ENCODE measurements at places on chromosomes 5 and 9.

DNA sequence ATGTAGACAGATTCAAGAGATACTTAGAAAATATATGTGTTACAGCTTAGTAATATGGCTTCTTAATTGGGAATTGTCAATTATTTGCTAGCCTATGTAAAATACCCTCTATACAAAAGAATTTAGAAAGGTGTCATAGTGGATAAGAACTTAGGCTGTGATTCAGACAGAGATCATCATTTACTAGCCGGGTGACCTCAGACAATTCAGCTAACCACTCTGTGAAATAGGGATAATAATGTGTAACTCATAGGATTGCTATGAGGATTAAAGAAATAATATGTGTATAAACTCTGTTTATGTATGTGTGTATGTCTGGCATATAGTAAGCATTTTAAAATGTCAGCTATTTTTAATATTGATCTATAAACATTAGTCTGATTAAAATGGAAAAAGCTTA is 5.9 kb upstream of the LARS1 start:
- no peak for DNase-seq

DNA sequence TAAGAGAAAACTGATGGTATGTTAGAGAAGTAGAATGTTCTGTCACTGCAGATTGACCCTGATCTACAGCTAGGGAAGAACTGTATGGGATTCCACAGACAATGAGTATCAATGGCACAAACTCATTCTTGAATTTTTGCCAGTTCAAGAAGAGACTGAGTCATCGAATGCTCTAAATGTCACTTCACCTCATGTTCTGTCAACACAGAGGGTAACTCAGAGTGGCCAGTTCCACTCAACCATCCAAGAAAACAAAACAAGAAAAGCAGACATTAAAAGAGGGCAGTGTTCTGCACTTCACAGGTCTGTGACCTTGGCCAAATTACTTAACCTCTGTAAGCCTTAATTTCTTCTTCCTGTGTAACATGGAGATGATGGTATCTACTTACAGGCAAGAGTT is 132.2 kb upstream of the HMHB1 start:
- DNase-seq: no peak

DNA sequence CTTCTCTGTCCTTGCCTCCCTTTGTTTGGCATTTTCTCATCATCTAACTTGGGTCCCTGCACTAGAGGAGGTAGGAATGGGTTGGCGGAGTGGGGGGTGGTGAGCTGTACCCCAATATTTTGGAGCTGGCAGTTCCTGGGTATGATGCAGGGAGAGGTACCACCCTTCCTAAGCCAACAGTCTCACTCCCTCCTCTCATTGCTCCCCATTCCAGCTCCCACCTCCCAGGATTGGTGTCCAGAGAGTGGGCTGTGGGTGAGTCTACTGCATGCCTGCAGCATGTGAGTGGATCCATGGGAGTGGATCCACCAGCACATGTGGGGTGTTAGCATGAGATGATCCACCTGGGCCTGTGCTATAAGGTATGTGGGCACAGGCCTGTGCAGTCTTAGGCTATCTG is 22.2 kb upstream of the MYORG start:
- DNase-seq: no peak

- DNase-seq: no peak
Measured at GRCh38 chr5:165627548-165628170, 2122.2 kb downstream of the MAT2B start.

GRCh38 chr5:147085409-147085808 is 149.4 kb upstream of the STK32A start:
- no peak for DNase-seq

DNA sequence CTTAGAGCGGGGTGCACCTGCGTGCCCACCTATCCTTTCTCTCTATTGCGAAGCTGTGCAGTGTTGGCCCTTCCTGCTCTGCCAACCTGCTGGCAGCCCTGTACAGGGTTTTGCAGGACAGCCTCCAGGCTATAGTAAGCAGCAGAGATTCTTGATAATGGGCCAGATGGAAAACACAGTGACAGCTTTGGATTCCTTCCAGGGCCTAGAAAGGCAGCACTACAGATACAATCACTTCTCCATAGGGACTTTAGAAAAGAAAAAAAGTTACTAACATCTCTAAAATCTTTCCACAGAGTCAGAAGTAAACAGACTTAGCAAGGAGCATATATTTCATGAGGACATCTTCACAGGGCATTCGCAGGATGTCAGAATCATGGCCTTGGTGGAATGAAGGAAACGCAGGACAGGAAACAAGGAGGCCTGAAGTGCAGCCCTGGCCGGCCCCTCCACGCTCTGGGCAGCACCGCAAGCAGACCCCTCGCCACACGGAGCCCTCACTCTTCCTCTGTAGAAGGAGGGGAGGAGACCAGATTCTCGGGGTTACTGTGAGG is 172.1 kb upstream of the GAS1 start:
- DNase-seq: no peak

DNA sequence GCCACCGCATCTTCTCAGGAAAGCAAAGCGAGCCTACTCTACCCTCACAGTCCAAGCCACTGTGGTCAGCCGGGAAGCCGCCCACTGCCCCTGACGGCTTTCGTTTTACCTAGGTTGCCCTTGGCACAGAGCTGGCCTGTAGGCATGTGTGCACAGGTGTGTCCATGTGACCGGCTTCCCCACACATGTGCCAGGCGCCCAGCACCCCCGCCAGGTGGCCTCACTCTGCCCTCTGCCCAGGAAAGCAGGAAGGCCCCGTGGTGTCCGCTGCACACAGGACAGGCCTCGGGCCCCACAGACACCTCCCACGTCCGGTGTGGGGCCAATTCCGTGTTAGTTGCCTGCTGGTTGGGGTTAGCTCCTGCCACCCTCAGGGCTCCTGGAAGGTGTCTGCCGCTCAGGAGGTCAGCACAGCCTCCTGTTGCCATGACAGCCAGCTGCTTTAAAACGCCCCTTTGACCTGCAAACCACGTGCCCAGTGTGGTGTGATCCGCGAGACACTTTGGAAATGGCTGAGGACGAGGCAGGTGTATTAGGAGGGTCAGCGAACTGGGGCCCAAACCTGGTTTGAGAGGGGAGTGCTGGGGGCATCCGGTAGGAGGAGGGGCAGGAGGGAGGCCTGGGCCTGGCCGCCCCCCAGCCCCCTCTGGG is 28.7 kb downstream of the TPPP start:
- no peak for DNase-seq

GRCh38 chr5:37971483-37972024 is 131.7 kb upstream of the GDNF start:
- no peak for DNase-seq

- DNase-seq: no peak
Measured at GRCh38 chr5:20556115-20556763, 568.2 kb upstream of the CDH18 start.

DNA sequence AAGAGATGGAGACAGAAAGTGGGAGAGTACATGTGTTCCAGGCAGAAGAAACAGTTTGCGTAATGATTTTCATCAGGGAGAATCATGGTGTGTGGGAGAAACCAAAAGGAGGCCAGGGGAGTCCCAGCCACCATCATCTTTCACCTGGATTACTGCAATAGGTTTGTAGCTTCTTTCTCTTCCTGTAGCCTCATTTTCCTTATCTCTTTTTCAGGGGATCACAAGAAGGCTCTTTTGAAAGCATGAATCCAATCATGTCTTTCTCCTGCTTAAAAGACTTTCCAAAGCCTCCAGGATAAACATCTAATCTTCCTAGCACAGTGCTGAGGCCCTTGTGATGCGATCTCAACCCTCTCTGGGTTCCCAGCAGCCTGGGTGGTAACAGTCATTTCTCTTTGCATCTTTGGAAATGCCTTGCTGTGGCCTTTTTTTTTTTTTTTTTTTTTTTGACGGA is 10.3 kb upstream of the GPBP1 start:
- DNase-seq: no peak

DNA sequence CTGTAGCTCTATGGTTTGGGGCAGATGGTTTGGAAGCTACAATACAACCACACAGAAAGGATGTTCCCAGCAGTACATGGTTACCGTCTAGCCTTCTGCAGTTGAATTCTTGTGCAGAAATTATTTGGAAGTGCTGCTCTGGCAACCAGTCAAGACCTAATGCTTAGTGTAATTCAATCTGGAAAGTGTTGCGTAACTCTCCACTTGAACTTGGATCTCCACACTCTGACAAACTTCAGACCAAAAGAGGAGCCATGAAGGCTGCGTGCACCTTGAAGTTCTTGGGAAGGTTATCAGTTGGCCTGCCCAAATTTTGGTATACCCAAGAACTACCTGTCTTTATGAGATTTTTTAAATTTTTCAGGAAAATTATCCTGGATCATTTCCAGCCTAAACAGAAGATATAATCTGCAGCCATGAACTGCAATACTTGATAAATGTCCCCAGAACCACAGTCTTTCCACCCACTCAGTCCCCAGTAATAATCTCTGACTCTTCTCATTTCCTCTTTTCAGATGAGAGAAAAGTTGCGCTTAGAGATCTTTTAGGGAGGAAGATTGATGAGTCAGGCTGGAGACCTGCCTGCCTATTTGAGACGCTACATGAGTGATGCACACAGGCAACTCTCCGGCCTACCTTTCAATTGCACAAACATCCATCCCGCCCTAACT is 159.9 kb downstream of the FANCC start:
- DNase-seq: no peak

- peak; percentile 80 for DNase-seq
Measured at GRCh38 chr5:80181618-80182211, 74.1 kb downstream of the SERINC5 start.

DNA sequence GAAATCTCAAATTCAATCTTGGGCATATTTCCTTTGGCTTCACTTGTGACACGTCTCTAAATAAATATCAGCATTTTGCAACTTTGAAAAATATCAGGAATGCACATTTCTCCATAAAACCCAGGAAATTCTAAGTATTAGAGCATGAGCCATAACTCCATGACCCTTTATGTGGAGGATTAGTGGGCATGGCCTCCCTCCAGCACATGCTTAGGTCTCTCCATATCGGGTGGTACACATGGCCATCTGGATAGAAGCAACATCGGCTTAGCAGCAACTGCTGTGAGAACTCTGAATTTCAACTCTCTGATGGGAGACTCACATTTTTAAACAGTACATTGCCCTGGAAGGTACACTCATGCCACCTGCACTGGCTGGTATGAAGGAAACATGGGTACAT is 73.7 kb upstream of the EGFLAM start:
- DNase-seq: no peak

- DNase-seq: no peak
Measured at GRCh38 chr5:178368274-178368673, 135.7 kb upstream of the PHYKPL start.

DNA sequence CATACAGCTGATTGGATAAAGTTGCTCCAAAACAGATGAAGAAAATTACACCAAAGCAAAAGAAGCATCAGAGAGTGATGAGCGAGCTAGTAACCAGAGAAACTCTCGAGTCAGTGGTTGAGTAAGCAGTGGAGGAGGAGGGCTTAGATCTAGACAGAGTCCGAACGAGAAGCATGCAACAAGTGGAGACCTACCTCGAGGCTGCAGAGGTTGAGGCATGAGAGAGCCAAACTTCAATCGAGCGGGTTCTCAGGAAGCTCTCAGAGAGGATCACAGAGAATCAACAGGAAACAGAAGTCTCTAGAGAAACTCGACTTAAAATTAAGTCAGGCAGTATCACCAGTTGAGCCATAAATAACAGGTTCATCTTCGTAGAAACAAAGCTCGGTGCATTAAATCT is 6.1 kb downstream of the RUSC2 start:
- no peak for DNase-seq

DNA sequence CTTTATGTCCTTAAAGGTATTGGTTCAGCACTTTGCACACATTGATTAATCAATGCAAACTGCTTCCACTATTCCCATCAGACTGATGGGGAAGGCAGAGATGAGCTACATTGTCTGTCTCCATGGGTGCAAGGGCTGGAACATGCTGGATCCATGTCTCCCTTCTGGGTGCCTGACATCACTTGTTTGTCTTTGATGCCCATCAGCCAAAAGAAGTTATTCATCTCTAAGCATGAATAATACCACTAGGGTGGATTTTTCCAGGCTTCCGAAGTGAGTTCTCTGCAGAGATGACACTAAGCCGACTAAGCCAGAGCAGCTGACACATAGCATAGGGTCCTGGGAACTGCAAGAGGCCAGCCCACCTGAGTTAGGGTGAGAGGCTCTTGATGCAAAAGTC is 8.7 kb downstream of the FGF1 start:
- DNase-seq: no peak
